ENCODE measurements at places on chromosomes 16 and 17. TPM values are rescaled to one million over a fixed set of nuclear protein-coding genes. Genes with fewer than 3 reads are reported as not detected.
A peak's percentile ranks its signal among the peaks of the same experiment; 100 is the strongest.

The C16orf74 gene
- 1.6 TPM for total RNA-seq

DNA sequence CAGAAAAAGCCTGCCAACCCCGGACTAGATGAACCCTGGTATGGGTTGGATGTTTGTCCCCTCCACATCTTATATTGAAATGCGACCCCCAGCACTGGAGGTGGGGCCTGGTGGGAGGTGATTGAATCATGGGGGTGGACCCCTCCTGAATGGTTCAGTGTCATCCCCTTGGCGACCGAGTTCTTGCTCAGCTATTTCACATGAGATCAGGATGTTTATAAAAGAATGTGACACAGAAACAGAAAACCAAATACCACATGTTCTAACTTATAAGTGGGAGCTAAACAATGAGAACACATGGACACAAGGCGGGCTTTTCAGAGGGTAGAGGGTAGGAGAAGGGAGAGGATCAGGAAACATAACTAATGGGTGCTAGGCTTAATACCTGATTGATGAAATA lies 576.0 kb upstream of the HSBP1 start:
- DNase-seq, result no peak

The ZNF23 gene
- 23.4 TPM for total RNA-seq

The KRT33B gene
- not detected for total RNA-seq

DNA sequence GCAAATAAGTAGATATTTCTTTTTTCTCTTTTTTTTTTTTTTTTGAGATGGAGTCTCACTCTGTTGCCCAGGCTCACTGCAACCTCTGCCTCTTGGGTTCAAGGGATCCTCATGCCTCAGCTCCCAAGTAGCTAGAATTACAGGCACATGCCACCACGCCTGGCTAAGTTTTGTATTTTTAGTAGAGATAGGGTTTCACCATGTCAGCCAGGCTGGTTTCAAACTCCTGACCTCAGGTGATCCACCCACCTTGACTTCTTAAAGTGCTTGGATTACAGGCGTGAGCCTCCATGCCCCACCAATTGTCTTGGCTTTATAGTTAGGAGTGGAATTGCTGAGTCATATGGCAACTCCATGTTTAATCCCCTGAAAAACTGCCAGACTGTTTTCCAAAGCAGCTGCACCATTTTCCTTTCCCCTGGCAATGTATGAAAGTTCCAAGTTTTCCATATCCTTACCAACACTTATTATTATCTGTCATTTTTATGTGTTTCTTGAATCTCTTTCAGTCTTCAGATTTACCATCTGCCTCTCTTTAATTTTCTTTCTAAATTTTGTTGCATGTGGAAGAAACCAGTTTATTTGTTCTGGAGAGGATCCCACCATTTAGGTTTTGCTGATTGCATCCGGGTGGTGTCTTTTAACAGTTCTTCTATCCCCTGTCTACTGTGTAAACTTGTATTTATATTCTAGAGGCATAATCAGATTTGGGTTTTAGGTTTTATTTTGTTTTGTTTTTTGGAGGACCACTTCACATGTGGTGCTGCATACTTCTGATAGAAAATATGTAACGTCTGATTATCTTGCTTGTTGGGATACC lies 9.9 kb upstream of the CES3 start:
- DNase-seq, result no peak

DNA sequence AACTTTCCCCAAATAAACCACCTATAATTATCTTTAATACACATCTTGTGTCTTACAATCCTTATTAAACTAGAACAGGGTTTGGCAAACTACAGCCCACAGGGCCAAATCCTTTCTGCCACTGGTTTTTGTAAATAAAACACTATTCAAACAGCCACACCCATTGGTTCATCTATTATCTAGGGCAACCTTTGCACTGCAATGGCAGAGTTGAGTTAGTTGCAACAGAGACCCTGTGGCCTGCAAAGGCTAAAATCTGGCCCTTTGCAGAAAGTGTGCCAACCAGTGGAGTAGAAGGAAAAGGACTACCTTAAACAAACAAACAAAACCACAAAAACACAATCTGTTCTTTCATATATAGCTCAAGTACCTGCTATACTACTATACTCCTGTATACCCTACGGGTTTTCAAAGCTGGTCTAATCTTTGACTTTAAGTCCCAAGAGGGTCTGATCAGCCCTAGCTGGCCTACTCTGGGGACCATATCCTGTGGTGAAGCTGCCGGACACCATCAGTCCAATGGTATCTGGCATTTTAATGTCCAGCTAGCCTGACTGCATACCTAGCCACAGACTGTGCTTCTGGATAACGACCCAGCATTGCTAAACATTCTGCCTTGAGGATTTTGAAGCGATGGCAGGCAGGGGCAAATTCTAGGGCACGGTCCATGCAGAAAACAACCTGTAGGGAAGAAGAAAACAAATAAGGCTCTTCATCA lies 23.3 kb downstream of the CNP start:
- no peak for DNase-seq

DNA sequence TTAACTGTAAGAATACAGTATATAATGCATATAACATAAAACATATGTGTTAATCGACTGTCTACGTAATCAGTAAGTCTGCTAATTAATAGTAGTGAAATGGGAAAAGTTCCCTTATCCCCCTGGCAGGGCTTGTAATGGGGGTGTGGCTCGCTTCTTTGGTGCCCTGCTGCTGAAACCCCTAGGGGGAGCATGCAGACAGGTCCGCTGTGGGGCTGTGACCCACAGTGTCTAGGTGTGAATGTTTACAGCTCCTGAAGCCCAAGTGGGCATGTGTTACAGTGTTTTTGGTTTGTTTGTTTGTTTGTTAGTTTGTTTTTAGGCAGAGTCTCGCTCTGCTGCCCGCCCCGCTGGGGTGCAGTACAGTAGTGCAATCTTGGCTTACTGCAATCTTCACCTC lies 495.7 kb downstream of the SHISA9 start:
- no peak for DNase-seq

The APOH gene
- 0.47 TPM for total RNA-seq

The ZPBP2 gene
- total RNA-seq, result not detected

The SLC35G6 gene
- total RNA-seq, result not detected

- DNase-seq, result no peak
Observed at GRCh38 chr16:1757714-1758461, 13.5 kb downstream of the NME3 start.

DNA sequence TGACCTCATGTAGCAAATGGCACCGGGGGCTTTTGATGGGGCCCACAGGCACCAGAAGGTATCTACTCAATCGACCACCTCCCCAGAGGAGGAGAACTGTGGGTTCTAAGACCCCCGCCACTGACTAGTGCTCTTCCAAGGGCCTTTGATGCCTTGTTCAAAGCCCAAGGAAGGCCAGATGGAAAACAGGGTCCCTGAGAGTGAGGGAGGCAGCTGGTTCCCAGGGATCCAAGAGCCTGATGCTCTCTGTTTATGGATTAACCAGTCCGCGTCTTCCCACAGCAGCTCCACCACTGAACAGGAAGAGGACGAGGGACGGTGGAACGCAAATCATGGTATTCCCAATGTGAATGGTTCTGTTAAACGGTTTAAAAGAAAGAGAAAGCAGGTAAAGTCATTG lies 7.6 kb downstream of the PHB1 start:
- DNase-seq, result no peak

GRCh38 chr16:9499941-9500593 lies 408.6 kb downstream of the HAPSTR1 start:
- no peak for DNase-seq

DNA sequence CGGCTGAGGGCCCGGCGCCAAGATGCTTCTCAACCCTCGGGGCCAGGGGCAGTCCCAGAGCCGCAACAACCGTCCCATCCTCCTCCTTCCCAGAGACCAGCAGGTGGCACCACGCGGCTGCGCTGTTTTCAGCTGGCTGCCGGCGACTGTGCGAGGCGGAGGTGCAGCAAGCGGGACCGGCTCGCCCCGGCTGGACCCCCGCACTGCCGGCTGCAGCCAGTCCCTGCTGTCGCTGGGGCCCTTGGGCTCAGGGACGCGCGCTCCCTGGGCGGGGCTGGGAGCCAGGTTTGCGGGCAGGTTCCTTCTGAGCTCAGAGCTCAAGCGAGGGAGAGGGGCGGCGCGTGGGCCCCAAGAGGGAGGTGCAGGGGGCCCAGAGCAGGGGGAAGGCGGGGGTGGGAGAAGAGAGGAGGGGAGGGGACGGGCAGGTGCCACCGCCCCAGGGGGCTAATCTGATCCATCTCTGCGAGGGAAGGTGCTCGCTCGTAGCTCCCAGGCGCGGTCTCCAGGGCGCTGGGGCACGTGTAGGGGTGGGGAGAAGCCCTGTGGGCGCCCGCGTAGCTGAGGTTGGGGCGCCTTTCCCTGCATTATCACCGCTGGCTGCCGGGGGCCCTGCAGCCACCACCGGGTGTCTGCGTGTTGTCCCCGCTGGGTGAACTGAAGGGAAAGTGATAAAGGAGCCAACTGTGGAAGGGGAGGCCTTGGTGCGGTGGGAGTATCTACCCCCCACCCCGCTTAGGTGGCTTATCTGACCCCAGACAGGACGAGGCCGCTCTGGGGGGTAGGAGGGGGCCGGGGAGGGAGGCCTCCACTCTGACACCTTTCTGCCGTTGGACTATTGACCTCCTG lies 24.2 kb downstream of the STAT5A start:
- peak; percentile 76 for DNase-seq

- no peak for DNase-seq
Observed at GRCh38 chr16:88066680-88067529, 115.7 kb downstream of the BANP start.

GRCh38 chr16:51898872-51899271 lies 648.1 kb downstream of the TOX3 start:
- DNase-seq, result no peak

DNA sequence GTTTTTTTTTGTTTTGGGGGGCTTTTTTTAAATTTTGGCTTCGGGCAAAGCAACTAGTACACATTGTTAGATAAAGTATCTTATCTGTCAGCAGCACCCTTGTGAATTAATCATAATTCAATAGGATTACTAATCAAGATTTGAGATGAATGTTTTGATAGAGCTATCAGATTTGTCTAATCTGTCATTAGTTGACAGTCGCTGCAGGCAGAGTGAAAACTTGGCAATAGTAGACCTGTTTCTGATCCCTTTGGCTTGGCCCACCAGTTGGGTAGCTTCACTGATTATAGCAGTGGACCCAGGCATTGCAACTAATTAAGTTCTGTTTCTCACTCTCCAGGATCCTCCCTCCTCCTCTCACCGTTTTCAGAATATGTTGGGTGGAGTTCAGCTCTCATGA lies 258.6 kb downstream of the IRX3 start:
- DNase-seq, result no peak

The RFWD3 gene
- 12.5 TPM for total RNA-seq

The UTS2R gene
- not detected for total RNA-seq

The KRT20 gene
- total RNA-seq, result not detected

The KCTD11 gene
- 3.9 TPM for total RNA-seq

DNA sequence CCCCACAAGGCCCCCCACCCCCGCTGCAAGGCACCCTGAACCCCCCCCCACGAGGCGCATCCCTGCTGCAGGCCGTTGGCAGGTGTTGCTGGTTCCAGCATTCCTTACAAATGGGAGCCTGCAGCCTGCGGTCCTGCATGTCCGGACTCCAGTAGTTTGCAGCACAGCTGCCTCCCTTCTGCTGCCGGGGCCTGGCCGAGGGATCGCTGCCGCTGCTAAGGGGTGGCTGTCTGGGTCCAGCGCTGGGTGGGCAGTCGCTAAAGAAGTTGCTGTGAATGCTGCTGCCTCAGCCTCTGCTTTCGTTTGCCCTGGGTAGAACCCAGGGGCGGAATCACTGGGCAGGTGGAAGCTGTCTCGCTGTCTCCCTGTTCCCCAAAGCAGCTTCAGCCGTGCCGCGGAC lies 11.8 kb downstream of the UTS2R start:
- DNase-seq, result no peak

The C17orf67 gene
- 1.9 TPM for total RNA-seq

The TSPOAP1 gene
- total RNA-seq, result 30.1 TPM

- no peak for DNase-seq
Observed at GRCh38 chr16:74926805-74927204, 58.1 kb downstream of the WDR59 start.

- no peak for DNase-seq
Observed at GRCh38 chr17:28745786-28746411, 2.1 kb downstream of the TRAF4 start.

DNA sequence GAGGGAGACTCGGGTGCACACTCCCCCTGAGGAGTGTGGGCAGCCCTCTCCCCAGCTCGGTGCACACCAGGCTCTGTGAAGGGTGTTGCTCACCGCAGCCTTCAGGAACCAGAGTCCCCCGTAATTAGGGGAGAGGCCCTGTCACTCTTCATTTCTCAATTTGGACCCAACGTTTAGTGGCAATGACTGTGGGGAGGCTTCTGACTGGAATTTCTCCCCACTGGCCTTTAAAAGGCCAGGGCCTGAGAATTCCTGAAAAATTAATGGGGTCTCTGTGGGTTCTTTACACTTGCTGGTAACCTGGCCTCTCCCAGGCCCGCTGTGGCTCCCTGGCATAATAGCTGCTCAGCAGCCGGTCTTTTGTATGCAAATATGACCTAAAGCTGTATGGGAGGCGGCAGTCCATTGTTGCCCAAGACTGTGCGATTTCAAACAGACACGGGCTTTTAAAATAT lies 209.7 kb downstream of the MSI2 start:
- no peak for DNase-seq

The OR3A3 gene
- not detected for total RNA-seq

DNA sequence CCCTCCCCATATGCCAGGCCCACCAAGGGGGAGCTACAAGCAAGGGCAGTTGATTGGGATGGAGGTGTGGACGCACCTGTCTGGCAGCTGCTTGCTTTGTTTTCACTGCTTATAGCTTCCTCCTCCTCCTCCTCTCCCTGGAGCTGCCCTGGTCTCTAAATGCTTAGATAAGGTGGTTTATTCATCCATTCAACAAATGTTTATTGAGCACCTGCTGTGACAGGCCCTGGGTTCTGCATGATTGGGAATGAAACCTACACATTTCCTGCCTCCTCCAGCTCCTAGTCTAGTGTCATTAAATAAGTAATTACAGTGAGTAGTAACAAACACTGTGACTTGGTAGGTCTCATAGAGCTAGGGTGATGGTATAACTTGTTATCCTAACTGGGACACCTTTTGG lies 17.4 kb upstream of the MAP3K14 start:
- DNase-seq, result no peak

- DNase-seq, result peak; percentile 40
Observed at GRCh38 chr16:88939972-88940861, 36.8 kb downstream of the CBFA2T3 start.
